Bone marrow (tissue), 2 donors: ENCODE measurements at places on chromosomes 11 and 22.

DNA sequence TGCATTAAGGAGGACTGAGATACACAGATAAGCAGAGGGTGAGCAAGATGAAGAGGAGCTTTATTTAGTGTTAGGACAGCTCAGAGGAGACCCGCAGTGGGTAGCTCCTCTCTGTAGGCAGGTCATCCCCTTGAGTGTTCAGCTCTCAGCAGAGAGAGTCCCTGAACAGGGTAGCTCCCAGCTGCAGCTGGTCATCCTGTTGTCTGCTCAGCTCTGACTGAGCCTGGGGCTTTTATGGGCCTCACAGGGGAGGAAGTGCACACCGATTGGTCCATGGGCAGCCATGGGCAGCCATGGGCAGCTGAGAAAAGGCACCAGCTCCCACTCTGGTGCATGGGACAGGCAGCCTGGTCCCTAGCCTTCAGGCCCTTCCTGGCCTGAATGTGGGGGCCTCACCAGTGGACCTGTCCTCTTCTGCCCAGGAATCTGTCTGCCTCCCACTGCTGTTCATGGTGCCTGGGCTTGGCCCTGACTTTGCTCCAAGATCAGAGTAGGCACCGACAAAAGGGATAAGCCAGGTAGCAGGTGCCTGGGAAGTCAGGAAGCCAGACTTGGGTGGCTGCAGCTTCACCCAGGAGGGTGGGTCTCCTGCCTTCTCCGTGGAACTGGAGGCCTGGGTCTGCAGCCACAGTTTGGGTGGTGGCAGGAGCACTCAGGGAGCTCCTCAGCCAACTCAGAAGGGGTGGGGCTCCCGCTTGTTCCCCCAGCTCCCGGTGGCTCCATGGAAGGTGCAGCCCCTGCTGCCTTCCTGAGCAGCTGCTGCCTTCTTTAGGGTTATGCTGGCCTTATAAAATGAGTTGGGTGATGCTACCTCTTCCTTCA, 54.7 kb downstream of the MYEOV start:
- no peak for DNase-seq

- DNase-seq = no peak
Observed at GRCh38 chr11:112616327-112617097, 344.7 kb upstream of the NCAM1 start.

GRCh38 chr22:37303821-37304274, 21.5 kb downstream of the CYTH4 start:
- DNase-seq = peak; percentile 53

DNA sequence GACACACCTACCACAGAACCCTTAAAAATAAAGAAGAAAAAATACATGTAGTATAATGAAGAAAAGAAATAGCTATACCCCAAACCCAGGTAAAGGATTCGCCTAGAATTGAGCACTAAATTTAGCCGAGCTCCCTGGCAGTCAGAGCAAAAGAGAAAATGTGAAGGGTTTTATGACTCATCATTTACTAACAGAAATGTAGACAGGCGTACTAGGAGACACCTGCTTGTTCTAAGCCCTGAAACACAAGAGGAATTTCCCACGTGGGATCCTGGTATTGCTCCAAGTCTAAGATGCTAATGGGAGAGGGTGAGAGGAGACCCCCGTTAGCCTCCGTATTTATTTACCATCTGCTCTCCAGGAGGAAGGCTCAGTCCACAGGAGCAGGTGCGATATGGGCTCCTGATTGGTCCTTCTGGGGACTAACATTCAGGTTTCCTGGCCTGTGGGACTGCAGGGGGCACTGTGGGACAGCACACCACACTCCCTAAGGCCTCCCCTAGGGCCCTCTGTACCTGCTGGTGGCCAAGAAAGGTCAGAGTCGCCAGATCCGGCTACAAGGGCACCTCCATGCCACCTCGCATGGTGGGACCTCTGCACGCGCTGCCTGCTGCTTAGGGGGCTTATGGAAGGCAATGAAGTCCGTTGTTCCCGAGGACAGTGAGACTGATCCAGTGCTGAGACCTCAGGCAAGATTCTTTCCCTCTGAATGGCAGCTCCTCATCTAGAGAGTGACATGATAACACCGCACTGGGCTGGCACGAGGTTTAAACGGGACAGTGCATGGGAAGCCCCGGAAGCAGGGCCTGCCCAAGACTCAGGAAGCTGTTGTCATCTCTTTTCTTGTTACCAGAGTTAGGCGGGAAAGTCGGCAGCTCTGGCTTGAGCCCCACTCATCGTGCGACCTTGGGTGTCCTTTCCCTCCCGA, 25.8 kb downstream of the KCNC1 start:
- DNase-seq = no peak

DNA sequence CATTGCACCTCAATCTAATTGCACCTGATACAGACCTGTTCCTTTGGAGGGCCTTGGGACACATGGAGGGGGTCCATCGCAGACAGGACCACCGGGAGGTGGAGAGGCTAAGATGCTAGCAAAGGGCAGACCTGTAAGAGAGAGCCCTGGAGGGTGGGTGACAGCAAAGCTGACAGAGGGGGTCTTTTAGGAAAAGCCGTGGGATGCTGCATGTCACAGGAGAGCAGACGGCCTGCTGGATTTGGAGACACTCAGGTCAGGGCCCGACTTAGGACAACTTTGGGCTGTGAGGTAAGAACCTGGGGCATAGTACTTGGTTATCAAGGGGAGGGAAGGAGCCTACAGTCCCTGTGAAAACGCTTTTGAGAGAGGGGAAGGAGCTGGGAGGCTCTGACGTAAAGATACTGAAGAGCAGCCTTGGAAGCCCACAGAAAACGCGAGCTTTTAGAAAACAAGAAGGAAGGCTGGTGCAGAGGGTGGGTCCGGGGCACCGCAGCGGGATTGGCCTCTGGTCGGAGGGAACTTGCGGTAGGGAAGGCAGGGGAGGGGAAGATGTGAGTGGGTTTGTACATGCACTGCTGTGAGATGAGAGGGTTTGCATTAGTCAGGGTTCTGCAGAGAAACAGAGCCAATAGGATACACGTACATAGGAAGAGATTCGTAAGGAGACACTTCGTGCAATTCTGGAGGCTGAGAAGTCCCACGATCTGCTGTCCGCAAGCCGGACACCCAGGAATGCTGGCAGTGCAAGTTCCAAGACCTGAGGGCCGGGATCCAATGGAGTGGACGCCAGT, 868.5 kb downstream of the TBC1D22A start:
- DNase-seq = no peak

DNA sequence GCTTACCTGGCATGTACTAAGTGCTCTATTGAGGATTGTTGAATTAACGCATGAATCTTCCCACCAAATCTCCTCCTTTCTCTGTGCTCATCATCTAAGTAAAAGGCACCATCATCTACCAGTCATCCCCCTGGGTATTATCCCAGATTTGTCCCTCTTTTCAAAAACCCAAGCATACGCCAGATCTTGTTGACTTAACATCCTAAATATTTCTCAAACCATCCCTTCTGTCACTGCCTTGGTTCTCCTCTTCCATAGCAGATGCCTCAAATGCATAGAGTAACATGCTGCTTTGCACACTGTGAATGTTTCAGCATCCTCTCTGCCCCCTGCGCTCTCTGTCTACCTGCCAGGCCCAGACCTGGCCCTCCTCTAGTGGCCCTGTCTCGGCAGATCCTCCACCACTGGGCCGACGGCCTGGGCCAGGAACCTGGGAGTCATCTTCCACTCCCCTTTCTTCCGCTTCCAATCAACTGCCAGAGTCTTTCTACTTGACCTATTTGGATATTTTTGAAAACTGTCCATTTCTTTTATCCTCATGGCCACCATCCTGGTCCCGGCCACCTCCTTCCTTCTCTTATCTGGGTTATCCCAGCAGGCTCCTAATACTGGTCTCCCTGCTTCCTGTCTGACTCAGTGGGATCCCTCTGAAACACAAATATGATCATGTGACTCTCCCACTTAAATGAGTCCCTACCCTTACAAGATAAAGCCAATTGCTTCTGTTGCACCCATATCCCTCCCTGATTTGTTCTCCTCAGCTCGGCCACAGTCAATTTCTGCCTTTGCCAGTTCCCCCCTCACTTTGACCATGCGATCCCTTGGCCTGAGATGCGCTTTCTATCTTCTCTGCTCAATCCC, 3.4 kb upstream of the TAB1 start:
- DNase-seq = no peak

GRCh38 chr22:36281781-36282327, 28.9 kb downstream of the APOL1 start:
- no peak for DNase-seq

DNA sequence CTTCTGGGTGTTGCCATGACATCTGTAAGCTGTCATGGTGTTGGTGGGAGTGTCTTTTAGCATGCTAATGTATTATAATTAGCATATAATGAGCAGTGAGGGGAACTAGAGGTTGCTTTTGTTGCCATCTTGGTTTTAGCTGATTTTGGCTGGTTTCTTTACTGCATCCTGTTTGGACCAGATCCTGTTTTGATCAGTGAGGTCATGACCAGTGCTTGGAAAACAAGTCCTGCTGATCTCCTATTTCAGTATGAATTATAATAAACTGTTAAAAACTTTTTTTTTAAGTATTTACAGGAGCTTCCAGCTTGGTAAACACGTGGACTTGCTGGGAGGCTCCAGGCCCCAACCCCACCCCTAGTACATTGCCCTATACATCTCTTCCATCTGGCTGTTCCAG, 30.5 kb upstream of the P4HA3 start:
- no peak for DNase-seq

DNA sequence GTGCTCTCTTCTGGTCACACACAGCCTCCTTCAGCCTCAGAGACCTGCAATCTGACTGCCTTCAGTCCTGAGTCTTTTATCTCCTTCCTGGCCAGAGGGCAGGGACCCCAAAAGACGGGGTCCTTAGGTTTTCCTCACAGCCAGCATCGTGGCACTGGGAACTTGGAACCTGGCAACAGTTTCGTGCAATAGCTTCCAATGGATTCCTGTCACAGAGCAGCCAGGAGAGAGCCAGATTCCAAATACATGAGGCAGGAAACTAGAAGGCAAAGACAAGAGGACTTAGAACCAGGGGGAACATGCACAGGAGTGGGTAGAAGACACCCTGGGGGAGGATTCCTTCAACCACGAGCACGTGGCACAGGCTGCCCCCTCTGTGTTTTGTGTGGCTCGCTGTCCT, 48.6 kb downstream of the C11orf91 start:
- DNase-seq = no peak

DNA sequence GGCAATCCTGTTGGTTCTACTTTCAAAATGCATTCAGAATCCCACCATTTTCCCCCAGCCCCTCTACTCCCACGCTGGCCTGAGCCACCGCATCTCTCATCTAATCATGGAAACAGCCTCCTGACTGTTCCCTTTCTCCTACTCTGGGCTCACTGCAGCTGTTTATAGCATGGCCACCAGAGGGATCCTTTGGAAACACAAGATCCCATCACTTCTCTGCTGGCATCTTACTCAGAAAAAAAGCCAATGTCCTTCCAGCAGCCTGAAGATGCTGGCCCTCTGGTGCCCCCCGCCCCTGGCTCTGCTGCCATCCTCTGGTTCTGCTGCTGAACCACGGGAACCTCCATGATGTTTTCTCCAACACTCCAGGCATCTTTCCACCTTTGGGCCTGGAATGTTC, 11.1 kb downstream of the MS4A8 start:
- no peak for DNase-seq

DNA sequence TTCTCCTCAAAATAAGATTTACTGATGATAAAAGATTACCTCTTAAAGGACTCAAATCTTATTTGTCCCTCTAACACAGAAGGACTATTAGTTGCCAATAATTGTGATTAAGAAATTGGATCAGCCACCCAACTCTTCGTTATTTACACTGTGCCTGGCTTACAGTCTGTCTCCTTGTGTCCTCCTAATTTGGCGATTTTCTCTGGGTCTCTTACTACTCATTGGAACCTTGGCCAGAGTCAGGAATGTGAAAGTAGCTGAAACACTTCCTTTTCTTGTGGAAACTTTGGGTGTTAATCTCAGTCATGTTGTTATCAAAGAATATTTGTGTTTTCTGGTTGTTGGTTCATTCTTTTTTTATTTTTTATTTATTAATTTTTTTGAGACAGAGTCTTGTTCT, 83.2 kb downstream of the TEAD1 start:
- DNase-seq = no peak

- no peak for DNase-seq
Observed at GRCh38 chr11:526192-526591, 9.2 kb downstream of the HRAS start.

DNA sequence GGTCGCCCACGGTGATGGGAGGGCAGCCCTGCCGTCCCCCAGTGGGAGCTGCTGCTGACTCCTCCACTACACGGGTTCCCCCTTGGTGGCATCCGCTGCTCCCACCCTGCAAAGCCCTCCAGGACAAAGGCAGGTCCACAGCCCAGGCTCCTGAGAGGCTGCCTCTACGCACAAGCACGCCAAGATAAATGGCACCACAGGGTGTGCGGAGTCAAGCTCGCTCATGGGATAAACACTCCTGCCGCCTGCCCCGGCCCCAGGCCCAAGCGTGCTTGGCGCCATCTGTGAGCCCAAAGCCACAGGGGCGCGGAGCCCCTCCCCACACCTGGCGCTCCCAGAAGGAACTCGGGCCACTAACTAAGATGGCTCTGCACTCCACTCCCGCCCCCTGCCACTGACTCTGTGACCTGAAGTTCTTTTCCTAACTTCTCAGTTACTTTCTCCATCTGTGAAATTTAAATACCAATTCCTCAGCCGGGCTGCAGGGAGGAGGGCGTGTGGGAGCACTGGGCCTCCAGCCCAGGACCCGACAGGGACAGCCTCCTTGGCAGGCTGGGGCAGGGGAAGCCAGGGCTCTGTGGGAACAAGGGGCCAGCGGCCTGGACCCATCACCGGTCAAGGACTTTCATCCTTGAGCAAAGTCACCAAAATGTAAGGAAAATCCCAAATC, 14.9 kb downstream of the EHD1 start:
- DNase-seq = no peak

DNA sequence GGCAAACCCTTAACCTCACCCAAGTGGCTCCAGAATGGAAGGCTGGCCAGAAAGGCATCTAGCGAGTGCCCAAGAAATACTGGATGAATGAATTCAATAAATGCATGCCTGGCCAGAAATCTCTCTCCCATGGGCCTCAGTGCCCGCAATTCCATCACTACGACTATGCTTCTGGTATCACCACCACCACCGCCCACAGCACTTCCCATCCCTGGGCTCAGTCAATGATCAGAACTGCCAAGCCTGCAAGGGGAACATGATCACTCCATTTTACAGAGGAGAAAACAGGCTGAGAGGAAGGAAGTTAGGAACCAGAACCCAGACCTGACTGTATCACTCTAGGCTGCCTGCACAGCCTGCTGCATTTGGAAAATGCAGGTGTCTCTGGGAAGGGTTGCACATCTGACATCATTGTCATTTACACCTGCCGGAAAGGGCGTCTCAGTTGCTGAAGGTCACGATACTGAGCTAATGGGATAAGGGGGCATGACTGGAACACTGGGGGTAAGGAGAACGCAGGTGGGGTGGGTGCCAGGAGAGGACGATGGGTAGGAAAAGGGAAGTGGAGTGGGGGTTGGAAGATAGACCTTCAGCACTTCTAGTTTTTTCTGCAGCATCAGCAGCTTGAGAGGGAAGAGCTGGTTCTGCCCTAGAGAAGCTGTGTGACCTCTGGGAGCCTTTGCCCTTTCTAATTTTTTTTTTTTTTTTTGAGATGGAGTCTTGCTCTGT, 3.2 kb downstream of the GPR152 start:
- no peak for DNase-seq
